ENCODE measurements at places on chromosomes 7 and 10. TPM values are rescaled to one million over a fixed set of nuclear protein-coding genes. Genes with fewer than 3 reads are reported as not detected.

DDX50 gene
- polyA plus RNA-seq = 65.4 TPM

AEBP1 gene
- 57.3 TPM for polyA plus RNA-seq

DNAJC2 gene
- 60.1 TPM for polyA plus RNA-seq

- DNase-seq = no peak
These were observed 3.8 kb upstream of the DNAH11 start for GRCh38 chr7:21538936-21539495.

- no peak for DNase-seq
These were observed 3.5 kb downstream of the AQP1 start for GRCh38 chr7:30915005-30915601.

- no peak for DNase-seq
These were observed 18.0 kb upstream of the SPOCK2 start for GRCh38 chr10:72106154-72106849.

ENKUR gene
- 5.6 TPM for polyA plus RNA-seq

PRSS37 gene
- polyA plus RNA-seq = not detected

- DNase-seq = no peak
These were observed 52.0 kb upstream of the NKX6-2 start for GRCh38 chr10:132837905-132838304.

DNA sequence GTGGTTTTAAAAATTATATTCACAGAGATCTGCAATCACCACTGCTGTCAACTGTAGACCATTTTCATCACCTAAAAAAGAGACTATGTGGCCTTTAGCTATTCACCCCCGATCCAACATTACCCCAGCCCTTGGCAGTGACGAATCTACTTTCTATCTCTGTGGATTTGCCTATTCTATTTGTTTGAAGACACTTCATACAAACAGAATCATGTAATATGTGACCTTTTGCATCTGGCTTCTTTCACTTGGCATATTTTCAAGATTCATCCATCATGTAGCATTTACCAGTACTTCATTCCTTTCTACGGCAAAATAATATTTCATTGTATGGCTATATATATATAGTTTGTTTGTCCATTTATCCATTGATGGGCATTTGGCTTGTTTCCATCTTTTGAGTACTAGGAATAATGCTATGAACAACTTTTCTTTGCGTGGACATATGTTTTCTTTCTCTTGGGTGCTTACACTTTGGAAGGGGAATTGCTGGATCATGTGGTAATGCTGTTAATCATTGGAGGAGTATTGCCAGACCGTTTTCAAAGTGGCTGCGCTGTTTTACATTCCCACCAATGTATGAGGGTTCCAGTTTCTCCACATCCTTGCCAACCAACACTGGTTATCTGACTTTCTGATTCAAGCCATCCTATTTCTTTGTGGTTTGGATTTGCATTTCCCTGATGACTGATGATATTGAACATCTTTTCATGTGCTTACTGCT lies 22.3 kb downstream of the ADAMTS14 start:
- no peak for DNase-seq

DNA sequence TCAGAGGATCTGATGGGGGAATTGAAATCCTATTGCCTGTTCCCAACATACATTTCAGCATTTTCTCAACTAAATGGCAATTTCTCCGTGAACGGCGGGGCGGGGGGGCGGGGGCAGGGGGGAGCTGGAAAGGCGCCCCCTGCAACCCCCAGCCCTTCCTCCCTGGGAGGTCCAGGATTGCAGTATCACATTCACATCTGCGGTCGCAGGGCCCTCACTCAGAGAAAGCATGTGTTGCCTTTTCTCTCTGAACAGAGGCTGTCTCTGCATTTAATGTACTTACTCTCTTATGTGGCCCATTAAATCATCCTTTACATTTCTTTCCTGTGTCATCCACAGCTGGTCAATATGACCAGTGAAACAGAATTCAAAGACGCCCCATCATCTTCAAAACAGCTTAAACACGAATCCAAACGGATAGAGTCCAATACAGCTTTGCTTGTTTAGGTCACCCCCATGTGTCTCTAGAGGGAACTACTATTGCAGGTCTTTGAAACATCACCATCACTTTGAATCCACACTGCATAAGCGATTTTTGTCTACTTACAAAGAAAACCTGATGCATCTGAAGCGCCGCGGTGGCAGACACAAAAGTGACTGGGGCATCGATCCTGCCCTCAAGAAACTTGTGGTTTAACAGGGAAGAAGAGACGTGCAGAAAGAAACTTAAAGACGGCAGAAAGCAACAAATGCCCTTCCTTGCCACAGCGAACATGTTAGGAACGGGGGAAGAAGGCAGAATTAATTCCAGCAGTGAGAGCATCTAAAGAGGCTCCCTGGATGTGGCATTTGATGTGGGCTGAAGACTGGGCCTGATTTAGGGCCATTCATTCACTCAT lies 17.0 kb upstream of the ECHDC3 start:
- DNase-seq = no peak

DNA sequence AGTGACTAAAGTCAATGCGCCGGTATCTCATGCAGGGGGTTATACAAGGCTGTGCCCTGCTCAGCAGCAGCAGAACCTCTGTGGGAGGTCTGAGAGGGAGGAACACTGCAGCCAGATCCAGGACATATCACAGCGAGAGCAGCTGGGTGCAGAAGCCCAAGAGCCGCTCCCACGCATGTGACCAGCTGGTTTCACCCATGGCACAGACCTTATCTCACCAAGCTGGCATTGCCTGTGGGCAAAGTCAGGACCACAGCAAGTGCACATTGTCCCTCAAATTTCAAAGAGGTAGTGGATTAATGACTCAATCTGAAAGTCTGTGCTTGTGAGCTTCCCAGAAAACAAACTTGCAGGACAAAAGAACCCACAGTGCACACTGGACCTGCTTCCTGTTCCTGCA lies 31.6 kb upstream of the AKR1C1 start:
- no peak for DNase-seq

DNA sequence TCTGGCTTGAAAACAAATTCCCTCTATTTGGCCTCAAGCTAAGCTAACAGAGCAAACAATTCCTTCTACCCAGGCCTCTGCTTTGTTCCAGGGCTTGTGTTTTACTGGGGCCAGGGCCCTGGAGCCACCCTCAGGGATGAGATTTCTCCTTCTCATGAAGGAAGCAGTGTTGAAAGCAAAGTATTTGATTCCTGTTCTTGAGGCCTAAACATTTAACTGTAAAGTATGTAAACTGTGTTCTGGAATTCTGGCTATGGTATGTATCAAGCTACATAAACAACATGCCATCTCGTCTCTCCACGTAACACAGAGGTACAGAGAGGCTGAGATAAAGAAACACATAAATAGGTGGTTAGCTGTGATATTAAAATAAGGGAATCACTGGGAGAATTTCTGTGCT lies 81.8 kb downstream of the HERPUD2 start:
- DNase-seq = no peak

C7orf33 gene
- polyA plus RNA-seq = not detected

FAM25A gene
- not detected for polyA plus RNA-seq

DRGX gene
- polyA plus RNA-seq = not detected

- no peak for DNase-seq
These were observed 2.8 kb downstream of the GIMAP5 start for GRCh38 chr7:150740053-150740452.

HOXA6 gene
- polyA plus RNA-seq = 24.4 TPM
